ENCODE measurements at places on chromosomes 1 and 21.

DNA sequence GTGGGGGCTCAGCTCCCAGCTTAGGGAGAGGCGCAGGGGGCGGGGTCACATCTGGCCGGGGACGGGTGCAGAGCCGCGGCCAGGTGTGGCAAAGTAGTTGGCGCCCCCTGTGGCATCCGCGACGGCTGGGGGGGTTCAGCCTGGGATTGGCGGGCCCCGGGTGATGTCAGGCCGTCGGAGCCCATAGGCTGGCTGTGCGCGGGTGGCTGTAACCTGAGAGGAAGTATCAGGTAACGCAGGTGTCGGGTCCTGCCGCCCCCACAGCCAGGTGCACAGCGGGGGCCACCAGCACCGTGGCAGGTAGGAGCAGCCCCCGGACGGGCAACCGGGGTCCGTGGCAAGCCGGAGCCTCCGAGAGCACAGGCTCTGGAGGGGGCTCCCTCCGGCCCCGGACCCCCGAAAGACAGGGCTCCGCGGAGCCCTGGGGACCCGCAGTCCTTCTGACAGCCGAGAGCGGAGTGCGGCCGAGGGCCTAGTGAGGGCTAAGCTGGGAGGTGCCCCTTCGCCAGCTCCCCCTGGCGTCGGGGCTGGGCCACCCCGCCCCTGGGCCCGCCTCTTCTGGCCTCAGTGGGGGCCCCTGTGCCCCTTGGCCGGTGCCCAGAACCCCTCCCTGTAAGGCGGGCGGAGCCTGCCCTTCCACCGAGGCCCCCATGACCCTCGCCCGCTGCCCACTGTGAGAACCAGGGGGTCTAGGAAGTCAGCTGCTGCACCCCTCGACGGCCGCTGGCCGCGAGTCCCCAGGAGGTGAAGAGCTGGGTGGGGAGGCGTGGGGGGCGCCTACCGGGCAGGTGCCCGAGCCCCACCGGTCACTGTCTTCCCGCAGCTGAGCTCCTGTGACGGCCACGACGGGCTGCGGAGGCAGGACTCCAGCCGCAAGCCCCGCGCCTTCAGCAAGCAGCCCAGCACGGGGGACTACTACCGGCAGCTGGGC, 17.9 kb downstream of the TNFRSF25 start:
- DNase-seq, result no peak

DNA sequence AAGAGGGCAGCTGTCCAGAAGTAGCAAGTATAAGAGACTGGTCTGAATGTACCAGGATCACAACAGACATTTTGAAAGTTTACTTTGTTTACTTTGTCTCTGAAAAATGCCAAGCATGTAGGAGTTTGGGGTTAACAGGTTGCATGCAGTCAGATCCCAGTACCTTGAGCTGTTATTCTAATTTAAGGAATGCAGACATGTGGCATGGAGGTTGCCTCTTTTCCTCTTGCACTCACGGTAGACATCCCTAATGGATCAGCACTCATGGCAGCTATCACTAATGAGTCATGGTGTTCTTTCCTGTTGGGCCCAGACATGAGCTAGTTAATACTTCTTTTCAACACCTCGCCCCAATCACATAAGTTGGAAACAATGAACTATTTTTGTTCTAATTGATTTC, 67.3 kb downstream of the GADD45A start:
- DNase-seq, result no peak

DNA sequence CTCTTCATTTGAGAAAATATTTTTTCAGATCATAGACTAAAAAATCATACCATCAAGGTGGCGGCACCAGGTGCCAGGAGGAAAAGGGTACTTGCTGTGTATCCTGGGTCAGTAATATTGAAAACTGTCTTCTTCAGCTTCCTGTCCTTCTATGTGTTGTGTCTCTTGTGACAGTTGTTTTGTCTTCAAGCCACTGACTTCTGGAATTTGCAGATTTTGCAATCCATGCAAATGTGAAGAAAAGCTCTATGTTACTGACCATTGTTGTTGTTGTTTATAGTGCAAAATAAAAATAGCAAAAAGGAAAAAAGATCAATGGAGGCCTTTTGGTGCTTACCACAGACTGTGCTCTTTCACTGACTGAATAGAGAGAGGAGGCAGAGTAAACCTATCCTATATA, 83.2 kb upstream of the RHOU start:
- DNase-seq, result no peak

DNA sequence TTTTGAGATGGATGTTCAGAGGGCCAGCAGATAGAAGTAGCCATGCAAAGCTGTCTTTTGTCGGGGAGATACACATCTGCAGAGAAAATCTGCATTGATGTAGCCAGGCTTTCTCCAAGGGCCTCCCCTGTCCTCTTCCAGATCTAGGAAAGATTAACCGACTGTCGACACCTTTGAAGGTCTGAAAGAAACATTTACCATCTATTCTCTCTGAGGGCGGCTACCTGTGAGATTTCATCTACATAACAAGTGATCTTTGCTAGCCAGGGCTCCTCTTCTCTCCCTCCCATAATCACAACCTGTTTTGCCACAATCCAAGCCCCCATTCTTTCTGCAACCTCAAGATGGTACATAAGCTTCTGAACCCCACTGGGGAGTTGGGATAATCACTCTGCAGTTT, 193.6 kb downstream of the RGS7 start:
- no peak for DNase-seq

DNA sequence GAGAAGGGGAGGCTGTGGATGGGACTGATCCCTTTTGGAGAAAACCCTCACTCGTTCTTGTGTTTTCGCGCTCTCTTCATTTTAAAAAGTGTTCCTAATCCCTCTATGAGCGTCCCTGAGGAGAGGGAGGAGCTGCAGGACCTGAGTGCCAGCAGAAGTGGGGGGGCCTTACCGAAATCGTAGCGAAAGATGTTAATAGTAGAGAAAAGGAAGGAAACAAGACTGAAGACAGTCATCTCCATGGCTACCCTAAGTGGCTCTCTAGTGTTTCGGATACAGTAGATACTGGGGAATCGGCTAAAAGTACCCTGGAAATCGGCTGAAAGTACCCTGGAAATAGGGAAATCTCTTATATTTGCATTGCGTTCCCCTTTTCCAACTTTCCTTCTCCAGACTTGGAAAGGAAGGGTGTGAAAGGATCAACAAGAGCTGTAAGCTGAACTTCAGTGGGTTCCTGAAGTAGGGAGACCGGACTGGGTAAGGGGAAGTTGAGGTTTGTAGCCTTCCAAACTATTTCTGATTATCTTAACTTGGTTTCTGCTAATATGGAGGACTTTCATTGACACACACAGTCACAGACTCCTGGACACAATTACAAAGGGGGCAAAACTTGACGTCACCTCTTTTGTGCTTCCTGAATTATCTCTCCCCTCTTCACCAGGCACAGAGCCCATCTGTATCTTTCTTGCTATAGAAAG, 486 bp upstream of the DSTYK start:
- DNase-seq, result no peak

- no peak for DNase-seq
Observed at GRCh38 chr1:111227851-111228747, 586 bp downstream of the CHI3L2 start.

- no peak for DNase-seq
Observed at GRCh38 chr1:234897390-234897749, 231.3 kb downstream of the TOMM20 start.

- no peak for DNase-seq
Observed at GRCh38 chr1:153443486-153443885, 17.0 kb downstream of the S100A7 start.

- DNase-seq, result no peak
Observed at GRCh38 chr1:12450756-12451559, 167.1 kb downstream of the DHRS3 start.

DNA sequence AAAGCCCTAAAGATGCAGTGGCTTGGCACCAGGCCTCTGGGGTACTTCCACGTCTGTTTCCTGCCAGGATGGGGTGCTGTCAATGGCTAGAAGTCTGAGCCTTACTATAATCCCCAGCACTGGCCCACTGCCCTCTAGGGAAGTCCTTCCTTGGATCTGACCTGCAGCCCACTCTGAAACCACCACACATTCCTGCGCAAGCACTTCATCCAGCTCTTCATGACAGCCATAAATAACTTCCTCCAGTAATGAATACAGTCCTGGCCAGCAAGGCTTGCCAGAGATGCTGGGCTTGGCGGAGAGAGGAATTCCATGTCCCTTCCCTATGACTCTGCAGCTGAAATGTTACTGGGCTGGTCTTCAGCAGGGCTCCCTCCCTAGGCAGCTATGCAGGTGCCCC, 32.6 kb downstream of the ALPL start:
- no peak for DNase-seq

- DNase-seq, result no peak
Observed at GRCh38 chr21:26379561-26379960, 193.5 kb downstream of the CYYR1 start.

DNA sequence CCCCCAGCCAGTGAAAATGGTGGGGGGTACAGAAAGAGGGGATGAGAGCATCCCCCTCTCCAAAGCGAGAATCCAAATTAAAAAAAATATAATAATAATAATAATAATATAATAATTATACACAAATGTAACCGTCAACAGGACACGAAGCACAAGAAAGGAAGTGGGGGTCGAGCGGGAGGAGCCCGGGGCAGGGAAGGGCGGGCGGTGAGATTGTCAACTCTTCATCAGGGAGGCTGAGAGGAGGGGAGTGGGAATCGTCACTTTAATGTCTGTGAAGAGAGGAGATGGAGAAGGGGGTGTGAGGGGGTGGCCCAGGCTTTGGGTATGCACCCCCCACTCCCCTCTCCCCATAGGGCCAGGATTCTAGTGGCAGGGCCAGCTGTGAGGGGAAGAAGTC, 33.2 kb downstream of the MEF2D start:
- DNase-seq, result no peak

- DNase-seq, result no peak
Observed at GRCh38 chr1:235317168-235317567, 10.8 kb downstream of the ARID4B start.

- no peak for DNase-seq
Observed at GRCh38 chr1:226001088-226001487, 1.9 kb upstream of the SDE2 start.

- DNase-seq, result no peak
Observed at GRCh38 chr1:88753506-88753905, 69.4 kb downstream of the PKN2 start.

DNA sequence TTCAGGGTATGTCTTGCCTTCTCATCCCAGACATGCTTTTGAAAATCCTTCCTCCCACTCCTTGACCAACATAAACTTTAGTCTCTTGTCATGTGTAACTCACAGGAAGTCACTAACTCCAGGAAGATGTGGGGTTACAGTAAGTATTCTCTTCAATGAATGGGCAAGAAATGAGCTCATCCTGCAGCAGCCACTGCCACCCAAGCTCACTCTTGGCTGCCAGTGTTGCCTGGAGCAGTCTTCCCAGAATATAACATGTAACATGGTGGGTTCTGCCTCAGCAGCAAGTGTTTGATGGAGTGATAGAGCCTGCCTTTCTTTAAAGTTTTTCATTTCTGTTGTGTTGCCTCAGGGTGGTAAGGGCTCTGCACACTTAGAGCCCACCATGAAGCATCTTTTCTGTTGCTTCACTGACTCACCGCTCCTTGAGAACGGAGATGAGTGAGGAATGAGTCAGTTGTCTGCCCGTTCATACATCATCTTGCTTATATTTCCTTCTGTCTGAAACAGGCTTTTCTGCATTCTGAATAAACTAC, 187.0 kb downstream of the TPR start:
- peak; percentile 23 for DNase-seq

DNA sequence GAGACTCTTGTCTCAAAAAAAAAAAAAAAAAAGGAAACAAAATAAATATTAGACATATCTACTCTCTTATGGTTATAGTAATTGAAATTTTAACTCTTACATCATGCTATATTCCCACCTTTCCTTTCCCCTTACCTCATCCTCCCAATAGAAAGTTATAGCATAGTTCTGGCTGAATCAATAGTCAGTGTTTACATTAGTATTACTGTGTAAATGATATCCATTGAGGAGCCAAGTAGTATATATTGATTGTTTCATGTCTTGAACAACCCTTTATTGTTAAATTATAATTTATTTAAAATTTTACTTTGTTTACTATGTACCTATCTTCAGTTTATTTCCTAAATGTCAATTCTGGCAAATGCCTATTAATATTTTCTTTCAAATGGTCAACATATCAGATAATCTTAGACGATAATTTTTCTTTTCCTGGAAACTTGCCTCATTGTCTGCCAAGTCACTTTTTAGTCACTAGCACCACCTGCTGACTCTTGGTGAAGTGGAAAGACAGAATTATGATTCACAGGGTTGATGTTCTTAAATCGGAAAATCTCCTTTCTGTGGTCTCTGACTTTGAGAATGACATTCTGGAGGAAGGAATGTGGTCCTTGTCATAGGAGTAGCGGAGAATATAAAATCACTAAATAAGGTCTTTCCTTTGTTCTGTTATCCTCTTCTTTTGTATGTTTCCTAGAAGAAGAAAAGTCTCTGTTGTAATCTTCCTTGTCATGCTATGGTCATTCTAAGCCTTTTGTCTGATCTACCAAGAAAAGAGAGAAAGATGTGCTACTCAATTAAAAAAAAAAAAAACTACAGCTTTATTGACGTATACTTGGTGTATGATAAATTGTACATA, 8.6 kb downstream of the HJV start:
- no peak for DNase-seq

GRCh38 chr21:45876381-45877170, 105.0 kb upstream of the COL6A1 start:
- DNase-seq, result no peak

DNA sequence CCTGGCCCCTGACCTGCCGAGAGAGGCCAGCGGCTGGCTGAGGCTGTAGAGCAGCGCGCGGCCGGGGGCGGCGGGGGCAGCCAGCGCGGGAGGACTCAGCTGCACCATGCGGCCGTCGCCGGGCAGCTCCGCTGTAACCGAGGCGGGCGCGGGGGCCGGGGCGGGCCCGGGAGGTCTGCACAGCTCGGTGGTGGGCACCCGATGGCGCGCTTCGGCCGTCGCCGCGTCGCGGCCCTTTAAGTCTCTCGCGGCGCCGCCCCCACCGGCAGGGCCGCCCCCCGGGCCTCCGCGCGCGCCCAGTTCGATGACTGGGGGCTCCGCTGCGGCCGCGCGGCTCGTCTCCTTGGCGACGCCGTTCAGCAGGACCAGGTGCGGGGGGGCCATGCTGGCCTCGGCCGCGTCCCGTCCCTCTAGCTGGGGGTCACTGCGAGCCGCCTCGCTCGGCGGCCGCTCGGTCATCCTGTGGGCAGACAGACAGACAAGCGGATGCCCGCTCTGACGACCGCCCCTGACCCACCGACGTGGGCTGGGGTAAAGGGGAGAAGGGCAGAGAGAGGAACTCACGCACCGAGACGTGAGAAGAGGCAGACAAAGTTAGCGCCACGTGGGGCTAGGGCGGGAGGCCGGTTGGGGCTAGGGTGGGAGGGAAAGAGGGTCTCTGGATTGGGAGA, 6.5 kb downstream of the TAL1 start:
- no peak for DNase-seq

DNA sequence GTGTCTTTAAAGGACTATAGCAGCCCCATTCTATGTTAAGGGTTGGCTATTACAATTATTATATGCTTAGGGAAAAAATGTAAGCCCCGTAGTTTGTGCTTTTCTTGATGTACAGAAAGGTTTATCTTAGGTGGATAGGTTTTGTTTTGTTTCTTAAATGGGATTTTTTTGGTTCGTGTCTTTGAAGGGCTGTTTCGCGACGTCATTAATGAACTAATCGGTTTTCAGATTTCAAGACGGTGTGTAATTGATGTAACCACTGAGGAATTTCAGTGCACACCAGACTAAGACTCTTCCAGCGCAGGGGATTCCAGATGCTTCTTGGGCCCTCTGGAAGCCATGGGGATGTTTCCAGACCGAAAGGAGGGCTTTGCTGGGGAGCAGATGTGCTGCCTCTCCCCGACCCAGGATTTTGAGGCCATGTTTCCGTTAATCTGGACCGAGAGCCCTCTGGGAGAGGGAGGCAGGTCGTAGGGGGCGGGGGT, 4.8 kb upstream of the SIM2 start:
- DNase-seq, result no peak

GRCh38 chr1:85462931-85463649, 1.9 kb downstream of the DDAH1 start:
- DNase-seq, result no peak

Data from stimulated activated CD8-positive, alpha-beta memory T cell treated with anti-CD3 and anti-CD28 coated beads, Interleukin-4, amount 100 ng/mL, for 48 hours (primary cell).